ENCODE measurements at places on chromosomes 3 and 15.
A peak's percentile ranks its signal among the peaks of the same experiment; 100 is the strongest.

GRCh38 chr15:82978438-82978837 is 7.6 kb upstream of the RAMAC start:
- DNase-seq: no peak

GRCh38 chr3:196629228-196629627 is 10.3 kb upstream of the NRROS start:
- DNase-seq: no peak

GRCh38 chr3:3027976-3028567 is 82.1 kb downstream of the IL5RA start:
- DNase-seq: no peak

DNA sequence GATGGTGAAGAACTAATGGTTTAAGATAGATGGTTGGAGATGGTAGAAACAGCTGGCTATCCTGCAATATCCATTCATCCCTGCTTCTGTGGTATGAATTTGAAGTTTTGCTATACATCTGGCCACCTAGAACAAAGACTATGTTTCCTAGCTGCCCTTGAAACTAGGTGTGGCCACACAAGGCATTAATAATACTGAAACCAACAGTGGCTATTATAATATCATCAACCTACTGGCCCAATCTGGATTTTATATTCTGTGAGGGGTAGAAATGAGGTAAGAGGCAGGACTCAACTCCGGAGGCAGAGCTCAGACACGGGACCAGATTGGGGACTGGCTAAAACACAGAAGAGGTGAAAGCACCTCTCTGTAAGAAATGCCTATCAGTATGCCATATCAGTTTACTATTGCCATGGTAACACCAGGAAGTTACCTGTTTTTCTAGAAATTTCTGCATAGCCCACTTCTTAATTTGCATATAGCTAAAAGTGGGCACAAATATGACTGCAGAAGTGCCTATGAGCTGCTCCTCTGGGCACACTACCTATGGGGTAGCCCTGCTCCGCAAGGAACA is 8.4 kb downstream of the IFT80 start:
- no peak for DNase-seq

- no peak for DNase-seq
Measured at GRCh38 chr3:143363276-143363675, 243.7 kb downstream of the CHST2 start.

DNA sequence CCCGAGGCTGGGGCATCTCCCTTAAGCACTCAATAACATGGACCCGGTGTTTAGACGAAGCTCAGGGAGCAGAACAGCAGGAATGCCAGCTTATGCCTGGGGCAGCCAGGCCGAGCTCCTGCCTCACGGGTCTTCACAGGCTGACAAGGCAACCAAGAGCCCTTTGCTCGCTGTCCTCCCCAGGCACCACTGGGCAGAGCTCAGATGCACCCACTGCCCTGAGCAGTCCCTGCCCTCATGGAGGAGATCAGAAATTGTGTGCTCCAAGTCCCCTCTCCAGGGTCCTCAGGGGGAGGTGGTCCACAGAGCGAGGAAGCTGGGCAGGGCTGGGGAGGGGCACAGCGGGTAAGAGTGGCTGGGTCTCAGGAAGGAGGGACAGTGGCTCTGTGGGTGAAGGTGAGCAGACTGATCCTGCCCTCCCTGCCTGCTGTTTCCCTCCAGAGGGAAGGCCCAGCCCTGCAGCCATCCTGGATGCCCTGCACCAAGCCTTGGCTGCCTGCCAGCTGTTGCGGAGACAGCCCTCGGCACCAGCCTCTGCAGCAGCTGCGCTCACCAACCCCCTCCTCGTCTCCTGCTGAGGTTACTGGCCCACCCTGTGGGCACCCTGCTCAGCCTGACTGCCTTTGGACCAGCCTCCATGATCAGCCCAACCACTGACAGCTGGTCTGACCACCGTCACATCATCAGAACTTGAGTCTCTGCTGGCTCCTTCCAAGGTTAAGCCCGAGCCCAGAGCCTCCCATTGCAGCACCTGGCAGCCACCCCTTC is 21.1 kb upstream of the GP9 start:
- no peak for DNase-seq

GRCh38 chr3:177679568-177680471 is 482.5 kb upstream of the TBL1XR1 start:
- DNase-seq: peak; percentile 11

GRCh38 chr3:148955544-148956346 is 35.6 kb upstream of the GYG1 start:
- DNase-seq: peak; percentile 66

- no peak for DNase-seq
Measured at GRCh38 chr3:171688593-171688992, 121.7 kb downstream of the PLD1 start.

GRCh38 chr3:191376516-191377141 is 46.3 kb upstream of the UTS2B start:
- no peak for DNase-seq

DNA sequence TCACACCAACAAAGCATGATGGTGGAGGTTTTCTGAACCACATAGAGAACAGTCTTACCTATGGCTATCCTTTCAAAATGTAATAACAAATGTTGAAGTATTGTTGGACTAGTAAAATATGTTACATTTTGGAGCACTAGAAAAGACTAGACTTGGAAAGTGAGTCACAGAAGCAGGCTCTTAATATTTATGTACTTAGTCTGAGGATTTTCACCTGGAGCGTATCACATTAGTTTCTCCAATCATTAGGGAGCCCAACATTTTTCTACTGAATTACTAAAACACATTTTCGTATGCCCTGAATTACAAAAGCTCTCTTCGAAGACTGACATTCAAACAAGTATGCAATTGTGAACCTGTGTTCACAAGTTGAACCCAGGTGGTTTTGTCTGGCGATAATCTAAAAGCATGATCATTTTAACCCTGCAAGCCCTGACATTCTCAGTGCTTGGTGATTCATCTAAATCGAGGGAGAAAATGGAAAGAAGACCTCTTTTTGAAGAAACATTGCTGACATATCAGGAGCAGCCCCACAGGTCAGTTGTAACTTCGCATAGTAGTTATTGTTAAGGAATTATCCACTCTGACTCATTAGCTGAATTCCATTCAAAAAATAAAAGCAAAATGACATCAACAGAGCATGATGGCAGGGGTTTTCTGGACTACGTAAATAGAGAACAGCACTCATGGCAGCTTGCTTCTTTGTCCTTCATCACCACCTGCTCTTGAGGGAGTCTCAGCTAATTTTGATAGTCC is 679.8 kb upstream of the NECTIN3 start:
- no peak for DNase-seq

GRCh38 chr3:66443118-66443803 is 57.6 kb downstream of the LRIG1 start:
- DNase-seq: no peak

DNA sequence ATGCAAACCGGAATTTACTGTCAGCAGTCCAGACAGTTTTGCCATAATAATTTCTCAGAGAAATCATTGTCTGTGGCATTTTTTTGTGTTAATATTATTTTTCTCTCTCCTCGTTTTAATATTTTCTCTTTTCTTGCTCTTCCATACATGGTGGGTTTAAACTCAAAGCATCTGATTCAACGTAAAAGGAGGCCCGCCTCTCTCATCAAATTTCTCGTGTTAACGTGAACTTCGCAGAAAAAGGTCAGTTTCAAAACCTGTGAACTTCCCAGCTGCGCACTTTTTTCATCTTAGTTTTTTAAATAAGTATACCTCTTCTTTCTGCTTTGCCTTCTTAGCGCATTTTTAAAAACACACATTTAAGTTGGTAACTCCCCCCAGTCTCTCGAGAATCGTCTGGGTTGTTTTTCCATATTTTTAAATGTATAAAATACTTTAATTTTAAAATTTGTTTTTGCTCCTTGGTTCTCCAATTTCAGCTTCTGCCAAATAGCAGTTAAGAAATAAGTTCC is 9.1 kb downstream of the SHOX2 start:
- DNase-seq: peak; percentile 12

DNA sequence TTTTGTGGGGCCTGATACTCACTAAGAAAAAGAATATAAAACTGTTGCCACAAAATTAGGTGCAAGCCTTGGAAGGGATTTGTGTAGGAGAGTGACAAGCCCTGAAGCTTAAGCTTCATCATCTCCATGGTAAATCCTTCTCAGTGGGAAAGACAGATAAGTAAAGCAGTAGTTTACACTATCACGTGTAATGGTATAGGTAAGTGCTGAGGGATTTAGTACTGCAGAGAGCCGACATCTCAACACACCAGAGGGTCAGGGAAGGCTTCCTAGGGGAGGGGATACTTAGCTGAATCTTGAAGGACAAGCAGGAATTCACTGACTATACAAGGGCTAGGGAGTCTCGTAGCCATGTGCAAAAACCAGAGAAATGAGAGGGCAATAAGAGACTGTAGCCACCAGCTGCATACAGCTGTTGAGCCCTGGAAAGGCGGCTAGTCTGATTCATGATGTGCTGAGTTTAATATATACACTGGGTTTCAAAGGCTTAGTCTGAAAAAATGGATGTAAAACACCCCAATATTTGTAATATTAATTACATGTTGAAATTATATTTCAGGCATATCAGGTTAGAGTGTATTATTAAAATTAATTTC is 11.1 kb downstream of the SLC24A1 start:
- DNase-seq: no peak

DNA sequence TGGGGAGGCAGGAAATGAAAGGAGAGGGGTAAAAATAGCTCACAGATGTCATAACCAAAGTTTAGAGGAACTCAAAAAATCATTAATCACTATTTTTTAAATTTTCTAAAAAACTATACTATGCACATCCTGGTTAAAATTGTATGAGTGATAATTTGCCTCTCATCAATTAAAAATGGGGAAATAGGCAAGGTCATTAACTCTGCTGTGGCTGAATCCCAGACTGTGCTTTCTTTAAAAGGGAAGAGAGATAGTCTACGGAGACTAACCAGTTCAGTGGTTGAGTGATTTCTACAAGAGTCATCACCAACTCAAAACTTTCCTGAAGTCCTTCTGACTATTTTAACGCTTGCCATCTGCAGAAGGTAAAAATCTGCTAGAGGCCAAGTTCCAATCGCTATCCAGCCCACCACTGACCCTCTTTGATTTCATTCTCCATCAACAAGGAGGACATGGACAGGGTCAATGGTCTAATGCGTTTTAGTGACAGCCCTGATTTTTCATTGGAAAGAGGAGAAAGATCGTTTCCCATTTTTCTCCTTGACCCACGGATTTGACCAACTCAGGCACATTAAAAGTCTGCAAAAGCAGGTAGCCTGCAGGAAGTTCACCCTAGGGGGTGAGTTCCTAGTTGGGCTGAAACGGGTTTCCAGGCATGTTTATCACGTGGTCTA is 850 bp downstream of the SUCLG2 start:
- DNase-seq: no peak

DNA sequence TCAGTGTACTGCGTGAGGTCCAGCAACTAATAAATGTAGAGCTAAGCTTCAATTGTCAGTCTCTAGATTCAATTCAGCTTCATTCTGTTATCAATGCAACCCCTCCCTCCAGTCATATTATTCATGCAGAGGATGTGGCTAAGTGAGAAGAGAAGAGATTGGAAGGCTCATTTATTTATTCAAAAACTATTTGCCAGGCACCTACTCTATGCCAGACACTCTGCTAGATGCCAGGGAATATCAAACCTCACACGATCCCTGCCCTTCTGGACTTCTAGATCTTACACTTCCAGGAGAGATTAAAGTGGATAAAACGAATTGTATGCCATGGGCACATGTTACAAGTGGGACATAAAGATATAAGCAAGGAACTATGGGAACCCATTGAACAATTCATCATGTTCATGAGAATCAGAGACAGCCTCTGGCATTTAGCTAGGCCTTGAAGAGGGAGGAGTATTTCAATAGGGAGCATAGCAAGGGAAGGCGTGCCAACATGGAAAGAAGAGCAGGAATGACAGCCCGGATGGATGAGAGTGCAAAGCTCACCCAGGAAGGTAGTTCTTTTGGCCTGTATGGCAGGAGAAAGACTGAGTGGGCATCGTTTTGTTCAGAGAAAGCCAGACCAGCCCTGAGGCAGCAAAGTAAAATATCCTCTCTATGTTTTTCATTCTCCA is 75.4 kb downstream of the FGF12 start:
- no peak for DNase-seq

DNA sequence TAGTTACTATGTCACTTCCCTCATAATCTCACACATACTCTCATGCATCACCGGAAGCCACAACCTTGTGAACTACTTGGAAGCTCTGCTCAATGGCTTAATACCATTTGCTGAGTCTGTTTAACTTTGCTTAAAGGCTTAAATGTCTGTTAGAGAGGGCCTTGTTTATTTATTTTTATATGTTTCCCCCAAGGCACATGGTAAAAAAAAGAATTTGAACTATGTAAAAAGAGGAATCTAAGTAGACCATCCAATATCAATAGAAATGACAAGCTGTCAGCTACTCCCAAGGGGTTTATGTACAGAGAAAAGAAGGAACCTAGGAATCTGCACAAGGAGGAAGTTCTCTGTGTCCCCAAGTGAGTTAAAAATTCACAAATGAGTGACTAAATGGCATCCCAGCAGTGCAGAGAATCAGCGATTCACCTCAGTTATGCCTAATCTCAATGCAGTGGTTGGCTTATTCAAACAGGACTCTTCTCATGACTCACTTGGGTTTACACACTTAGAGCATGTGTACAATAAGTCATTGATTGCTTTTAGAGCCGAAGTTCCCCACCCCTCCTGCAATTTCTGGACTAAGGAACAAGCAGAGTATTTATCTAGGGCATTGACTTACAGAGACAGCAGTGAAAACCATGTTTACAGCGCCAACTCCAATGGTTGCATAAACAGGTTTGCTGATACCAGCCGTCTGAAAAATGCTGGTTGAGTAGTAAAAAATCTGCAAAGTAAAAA is 24.4 kb downstream of the SLC2A2 start:
- DNase-seq: no peak

DNA sequence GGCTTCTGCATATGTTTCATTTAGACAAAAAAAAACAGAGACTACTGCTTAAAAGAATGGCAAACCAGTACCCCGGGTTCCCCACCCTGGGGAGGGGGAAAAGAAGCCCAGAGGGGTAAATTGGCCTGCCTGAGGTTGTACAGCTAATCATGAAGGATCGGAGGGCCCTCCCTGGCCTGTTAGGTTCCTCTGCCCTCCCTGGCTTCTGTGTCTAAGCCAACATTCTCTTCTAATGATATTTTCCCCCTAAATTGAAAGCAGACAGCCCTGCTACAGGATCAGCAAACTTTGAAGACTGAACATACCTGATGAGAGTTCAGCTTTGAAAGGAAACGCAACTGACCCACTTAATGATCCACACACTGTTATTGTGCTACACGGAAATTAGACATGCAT is 2.5 kb downstream of the ARHGAP31 start:
- no peak for DNase-seq

DNA sequence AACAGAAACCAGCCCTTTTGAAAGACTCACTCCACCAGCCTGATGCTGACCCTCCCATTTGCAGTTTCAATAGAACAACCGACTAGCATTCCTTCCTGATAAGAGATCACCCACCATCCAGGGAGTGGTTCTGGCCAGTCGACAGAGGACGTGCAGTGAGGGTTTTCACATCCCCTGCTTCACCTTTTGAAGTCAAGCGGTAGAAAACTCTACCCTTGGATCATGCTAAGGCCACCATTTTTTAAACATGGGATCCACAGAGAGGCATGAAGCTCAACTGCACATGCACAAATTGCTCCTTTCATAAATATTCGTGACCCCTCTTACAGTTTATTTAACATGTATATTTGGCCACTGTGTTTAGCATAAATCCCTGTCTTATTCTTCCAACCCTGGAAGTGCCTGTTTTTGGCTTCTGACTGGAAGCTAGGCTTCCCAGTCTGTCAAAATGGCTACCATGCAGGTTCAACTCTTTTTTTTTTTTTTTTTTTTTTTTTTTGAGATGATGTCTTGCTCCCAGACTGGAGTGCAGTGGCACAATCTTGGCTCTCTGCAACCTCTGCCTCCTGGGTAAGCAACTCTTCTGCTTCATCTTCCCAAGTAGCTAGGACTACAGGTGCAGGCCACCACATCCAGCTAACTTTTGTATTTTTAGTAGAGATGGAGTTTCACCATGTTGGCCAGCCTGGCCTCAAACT is 1.0 kb upstream of the THUMPD3 start:
- no peak for DNase-seq
